ENCODE measurements at places on chromosomes 6 and 20.

DNA sequence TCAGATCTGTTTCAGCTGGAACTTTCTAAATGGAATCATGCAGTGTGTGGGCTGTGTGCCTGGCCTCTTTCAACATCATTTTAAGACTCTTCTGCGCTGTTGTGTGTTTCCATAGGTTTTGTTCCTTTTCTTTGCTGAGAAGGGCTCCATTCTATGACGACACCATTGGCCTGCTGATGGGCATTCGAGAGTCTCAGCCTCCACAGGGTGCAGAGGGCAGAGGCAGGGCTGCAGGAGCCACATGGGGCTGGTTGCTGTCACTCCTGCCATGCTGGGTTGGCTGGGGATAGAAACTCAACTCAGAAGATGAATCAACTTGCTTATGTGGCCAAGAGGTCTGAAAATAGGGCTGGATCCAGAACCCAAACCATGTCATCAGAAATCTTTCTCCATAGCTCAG, 68.5 kb upstream of the SLCO4A1 start:
- DNase-seq: no peak

GRCh38 chr6:133954657-133955576, 1.9 kb downstream of the TBPL1 start:
- no peak for DNase-seq

- no peak for DNase-seq
Measured at GRCh38 chr20:59485576-59486454, 118.5 kb upstream of the PHACTR3 start.

DNA sequence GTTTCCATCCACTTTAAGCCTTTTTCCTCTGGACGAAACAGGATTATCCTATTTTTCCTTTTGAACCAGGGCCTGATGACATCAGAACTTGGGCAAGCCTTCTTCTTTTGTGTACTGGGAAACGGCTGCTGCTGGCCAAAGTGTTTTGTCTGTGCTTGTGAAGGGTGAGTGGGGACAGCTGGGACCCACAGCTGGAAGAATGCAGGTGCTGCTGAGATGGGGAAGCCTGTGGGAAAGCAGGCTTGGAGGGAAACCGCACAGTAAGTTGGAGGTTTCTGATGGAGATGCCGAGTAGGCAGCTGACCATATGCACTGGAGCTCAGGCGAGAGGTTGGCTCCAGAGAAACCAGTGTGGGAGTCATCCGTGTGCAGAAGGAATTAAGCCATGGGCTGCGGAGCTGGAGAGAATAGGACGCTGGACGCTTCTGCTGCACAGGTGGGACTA, 8.5 kb upstream of the PSMG4 start:
- no peak for DNase-seq

GRCh38 chr6:46421939-46422338, 69.3 kb downstream of the RCAN2 start:
- no peak for DNase-seq

DNA sequence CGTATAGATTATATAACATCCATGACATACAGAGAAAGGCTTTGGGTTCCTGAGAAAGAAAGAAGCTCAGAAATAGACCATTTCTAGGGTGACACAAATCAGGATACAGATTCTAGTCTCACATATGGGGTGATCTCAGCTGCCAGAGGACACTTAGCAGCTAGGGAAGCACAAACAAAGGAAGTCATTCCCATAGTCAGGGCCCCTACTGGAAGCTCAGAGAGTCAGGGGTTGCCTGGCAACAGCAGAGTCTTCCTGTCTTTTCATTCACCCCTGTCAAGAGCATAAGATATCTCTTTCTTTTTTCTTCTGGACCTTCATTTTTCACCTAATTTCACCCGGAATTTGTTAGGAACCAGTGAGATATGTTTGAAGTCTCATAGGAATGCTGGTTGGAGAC, 81.9 kb upstream of the IYD start:
- DNase-seq: no peak

DNA sequence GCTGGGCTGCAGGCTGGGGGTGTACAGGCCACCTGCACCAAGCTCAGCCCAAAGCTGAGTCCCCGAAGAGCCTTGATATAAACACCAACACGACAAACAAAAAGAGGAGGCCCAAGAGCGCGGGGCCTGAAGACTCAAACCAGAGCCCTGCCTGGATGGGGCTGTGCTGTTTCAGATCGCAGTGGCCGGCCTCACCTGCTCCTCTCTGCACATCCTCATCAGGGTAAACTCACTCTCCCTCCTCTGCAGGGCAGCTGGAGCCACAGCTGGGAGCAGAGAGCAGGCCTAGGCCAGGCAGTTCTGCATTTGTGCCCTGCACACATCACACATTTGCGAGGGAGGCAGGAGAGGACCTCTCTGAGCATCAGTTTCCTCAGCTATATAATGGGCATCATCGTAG, 3.7 kb upstream of the RBM38 start:
- no peak for DNase-seq

DNA sequence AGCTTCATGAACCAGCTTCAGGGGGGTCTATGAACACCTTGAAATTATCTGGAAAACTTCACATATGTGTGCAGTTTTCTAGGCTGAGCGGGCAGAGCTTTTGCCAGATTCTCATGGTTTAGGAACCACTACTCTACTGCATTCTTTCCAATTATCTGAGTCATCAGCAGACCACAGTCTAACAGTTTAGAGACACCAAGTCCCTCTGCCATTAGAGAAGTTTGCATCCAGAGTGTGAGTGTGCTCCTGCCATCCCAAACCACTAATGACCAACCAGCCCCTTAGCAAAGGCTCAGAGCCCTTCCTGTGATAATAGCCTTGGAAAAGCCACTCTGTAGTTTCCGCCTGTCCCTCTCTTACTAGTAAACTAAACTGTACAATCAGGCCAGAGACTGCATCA, 96.8 kb downstream of the PHACTR1 start:
- DNase-seq: no peak

DNA sequence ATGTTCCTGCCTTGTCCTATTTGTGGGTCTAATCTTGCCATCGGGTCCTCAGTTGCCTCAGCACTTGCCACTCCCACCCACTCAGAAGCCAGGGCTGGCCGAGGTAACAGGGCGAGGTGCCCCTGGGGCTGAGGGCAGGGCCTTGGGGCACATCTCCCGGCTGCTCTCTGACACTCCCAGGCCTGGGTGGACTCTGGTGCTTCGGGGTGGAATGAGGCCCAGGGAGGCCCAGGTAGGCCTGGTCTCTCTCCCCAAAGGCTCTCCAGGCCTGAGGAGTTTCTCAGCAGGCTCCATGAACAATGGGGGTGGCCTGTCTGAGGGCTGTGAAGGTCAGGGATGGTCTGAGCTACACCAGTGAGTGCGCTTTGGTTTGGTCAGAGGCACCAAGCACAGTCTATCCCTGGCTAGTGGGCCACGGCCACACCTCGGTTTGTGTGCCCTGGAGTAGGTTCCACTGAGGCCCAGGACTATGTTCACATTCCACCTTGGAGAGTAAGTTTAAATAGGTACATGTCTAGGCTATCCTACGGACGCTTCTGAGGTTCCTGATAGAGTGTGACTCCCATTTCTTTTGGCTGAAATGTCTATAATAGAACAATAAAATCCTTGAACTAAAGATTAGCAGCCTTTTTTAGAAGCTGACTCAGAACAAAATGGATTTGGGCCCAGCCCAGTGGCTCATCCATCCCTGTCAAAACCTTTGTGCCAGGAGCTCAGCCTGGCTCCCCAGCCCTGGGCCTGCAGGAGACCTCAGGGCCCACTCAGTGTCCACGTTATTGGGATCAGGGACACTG, 78.8 kb downstream of the SLC24A3 start:
- DNase-seq: no peak

DNA sequence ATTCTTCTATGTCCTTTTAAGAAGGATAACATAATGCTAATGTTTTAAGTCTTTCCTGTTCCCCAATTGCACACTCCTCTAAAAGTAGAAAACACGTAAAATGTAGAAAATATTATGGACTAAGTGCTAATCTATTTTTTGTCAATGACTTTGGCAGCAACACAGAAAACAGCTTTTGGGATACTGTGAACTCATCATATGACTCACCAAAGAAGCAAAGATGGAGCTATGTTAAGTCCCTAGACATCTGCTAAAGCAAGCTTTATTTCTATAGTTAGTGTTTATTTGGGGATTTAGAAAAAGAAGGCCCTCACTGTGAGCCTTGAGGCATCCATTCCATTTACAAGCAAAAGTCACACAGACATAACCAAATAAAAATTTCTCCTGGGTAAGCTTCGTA, 23.0 kb downstream of the OPN5 start:
- DNase-seq: no peak

- DNase-seq: peak; percentile 40
Measured at GRCh38 chr20:51497542-51498467, 44.7 kb downstream of the NFATC2 start.

All from CD14-positive monocyte (primary cell).